ENCODE measurements at places on chromosomes 5 and 9.
A peak's percentile ranks its signal among the peaks of the same experiment; 100 is the strongest.

GRCh38 chr5:99019812-99020697 is 91.2 kb upstream of the CHD1 start:
- DNase-seq: no peak

GRCh38 chr5:76204713-76205112 is 121.5 kb downstream of the SV2C start:
- no peak for DNase-seq

- DNase-seq: peak; percentile 17
Observed at GRCh38 chr9:529731-530130, 311.8 kb upstream of the DMRT1 start.

DNA sequence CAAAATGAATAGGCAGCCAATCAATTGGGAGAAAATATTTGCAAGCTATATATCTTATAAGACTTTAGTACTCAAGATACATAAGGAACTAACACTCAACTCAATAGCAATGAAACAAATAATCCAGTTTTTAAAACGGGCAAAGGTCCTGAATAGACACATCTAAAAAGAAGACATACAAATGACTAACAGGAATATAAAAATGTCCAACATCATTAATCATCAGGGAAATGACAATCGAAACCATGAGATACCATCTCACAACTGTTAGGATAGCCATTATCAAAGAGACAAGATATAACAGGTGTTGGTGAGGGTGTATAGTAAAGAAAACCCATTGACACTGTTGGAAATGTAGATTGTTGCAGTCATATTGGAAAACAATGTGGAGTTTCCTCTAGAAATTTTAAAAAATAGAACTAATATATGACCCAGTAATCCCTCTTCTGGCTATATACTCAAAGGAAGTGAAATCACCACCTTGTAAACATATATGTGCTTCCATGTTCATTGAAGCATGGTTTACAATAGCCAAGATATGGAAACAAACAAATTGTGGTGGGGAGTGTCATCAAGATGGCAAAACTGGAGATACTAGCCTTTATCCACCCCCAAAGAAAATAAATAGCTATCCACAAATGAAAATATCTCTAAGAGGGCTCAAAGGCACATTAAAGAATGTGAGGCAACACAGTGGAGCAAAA is 13.9 kb upstream of the BTNL3 start:
- DNase-seq: no peak

DNA sequence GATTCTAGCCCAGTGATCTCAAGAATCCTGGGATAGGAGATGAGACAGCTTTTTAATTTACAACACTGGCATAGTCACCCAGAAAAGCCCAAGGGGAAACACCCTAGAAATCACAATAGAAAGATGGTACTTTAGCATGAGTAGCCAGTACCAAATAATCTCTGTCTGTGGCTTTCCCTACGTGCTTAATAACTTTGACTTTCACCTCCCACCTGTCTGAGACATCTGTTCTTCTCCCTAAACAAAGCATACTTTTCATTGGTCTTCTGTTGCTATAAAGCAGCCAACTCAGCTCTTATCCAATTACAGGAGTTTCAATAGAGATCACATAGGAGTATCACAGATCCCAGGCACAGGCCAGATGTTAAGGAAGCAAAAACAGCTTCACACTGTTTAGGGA is 10.4 kb downstream of the MARCHF3 start:
- no peak for DNase-seq

GRCh38 chr5:147673266-147673665 is 109.3 kb downstream of the JAKMIP2 start:
- no peak for DNase-seq

- DNase-seq: no peak
Observed at GRCh38 chr5:39411061-39411460, 13.7 kb downstream of the DAB2 start.

DNA sequence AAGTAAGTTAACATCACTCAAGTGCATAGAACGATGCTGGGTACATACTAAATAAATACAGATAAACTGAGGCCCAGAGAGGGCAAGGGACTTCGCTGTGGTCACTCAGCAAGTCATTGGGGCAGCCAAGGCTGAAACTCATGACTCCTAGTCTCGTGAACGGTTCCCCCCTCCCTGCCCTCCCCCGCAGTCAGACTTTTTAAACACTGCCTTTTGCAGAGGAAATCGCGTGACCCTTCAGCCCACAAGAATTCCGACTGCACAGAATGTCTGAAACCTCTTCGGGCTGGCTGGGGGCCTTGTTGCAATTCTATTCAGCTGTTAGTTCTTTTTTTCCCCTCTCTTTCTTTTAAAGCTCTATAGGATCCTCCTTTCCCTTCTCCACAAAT is 28.1 kb downstream of the NEK6 start:
- no peak for DNase-seq

DNA sequence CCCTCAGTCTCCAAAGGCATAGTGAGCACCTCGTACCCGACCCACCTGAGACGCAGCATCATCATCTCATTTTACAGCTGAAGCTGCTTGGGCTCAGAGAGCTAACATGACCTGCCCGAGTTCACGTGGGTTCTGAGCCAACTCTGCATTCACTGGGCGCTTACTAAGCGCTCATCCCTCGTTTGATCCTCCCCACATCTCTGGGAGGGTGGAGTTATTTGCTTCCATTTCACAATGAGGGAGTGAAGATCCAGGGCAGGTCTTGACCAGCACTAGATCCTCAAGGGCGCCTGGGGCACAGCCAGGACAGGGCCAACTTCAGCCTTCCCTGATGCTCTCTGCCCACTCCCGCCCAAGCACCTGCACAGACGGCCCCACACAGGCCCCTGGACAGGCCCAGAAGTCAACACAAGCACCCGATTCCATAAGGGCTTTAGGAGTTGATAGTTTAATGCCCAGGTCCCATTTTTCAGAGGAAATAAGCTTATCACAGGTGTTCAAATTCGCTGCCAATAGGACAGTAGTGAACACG is 80.8 kb downstream of the HRH2 start:
- no peak for DNase-seq

DNA sequence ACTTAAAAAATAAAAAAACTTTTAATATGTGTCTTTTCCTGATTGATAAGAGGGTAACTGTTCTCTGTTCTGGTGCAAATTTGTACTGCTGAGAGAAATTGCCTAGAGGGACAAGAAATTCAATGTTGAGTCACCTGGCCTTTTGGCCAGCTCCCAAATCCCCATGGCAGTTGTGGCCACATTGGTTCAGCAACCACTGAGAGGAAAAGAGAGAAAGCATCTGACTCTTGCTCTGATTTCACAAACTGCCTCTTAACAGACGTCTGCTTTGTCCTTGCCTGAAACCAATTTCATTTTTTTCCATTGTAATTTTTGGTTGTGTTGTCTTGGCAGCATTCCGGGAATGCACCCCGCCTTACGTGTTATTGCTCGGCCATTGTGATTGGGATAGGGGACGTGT is 42.4 kb downstream of the NTRK2 start:
- no peak for DNase-seq

DNA sequence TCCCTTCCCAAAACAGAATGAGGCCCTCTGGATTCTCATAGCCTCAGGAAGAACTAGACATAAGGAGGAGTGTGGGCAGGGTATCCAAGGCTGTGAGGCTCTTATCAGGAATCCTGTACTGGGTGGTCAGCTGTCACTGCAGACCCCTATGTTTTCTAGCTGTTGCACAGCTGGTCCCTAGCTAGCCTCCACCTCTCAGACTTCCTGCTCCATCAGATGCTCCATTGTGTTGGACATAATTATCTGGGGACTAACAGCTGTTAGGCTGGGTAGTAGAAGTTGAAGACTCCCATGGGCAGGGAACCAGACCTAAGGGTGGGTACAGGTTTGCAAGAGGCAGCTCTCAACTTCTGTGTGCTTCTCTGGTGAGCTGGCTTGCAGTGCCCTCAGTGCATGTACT is 18.4 kb downstream of the FAM219A start:
- no peak for DNase-seq

DNA sequence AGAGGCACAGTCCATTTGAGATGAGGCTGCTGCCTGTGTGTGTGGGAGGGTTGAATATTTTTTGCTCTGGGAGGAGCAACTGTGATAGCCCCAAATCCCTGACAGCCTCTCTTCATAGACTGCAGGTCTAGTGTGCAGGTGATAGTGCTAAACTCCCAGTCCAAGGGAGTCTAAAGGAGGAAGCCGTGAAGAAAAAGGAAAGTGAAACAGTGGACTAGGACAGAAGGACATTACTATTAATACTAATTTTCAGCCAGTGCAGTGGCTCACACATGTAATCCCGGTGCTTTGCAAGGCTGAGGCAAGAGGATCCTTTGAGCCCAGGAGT is 295.0 kb downstream of the PDE4D start:
- DNase-seq: no peak

DNA sequence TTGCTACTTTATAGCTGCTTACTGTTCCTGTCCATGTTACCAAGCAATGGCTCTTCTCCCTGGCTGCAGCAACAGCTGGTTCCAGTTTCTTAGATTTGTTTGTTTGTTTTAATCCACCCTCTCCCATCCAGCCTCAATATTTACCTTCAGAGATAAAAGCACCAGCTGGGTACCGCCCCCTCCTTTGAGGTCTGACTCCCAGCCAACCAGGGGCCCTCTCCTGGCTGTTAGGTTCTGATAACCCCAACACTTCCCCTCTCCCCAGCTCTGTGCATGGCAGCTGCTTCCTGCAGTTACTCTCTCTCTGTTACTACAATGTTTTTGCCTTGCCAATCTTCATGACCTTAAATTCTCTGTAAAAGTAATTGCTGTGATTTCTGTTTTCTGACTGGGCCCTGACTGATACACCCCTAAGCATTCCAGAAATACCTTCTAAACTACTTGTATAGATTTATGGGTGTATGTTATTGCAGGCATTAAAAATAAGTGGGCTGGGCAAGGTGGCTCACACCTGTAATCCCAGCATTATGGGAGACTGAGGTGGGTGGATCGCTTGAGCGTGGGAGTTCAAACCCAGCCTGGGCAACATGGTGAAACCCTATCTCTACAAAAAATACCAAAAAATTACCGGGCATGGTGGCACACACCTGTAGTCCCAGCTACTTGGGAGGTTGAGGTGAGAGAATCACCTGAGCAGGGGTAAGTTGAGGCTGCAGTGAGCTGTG is 2.6 kb upstream of the GCNT1 start:
- DNase-seq: peak; percentile 32

GRCh38 chr5:91297994-91298393 is 85.1 kb downstream of the ARRDC3 start:
- DNase-seq: no peak

GRCh38 chr9:119801311-119801710 is 432.1 kb upstream of the BRINP1 start:
- no peak for DNase-seq

DNA sequence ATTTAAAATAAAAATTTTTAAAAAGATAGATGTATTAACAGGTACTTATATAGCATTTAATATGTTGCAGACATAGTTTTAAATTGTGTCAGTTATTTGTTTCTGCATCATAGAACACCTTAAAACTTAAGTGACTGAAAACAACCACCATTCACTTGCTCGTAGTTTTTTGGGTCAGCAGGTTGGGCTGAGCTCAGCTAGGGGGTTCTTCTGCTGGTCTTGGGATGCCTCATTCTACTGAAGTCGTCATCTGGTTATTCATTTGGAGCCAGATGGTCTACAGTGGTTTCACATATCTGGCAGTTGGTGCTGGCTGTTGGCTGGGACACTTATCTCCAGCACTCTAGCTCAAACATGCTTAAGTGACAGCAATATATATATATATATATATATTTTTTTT is 29.6 kb downstream of the PSAT1 start:
- no peak for DNase-seq

DNA sequence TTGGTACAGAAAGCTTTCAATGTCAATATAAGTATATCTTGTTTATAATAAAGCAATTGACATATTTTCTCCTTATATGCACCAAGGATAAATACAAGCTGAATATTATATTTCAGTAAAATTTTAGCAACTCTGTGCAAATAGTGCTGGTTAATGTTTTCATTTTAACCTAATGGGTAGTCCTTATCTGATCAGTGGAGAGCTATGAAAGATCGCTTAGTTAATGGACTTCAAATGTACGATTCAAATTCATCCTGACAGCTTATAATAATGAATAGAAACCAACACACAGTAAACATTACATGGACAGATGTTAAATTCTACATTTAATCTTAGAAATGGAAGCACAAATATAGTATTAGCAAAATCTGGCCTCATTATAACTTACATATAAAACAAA is 1495.2 kb upstream of the C9orf72 start:
- no peak for DNase-seq

DNA sequence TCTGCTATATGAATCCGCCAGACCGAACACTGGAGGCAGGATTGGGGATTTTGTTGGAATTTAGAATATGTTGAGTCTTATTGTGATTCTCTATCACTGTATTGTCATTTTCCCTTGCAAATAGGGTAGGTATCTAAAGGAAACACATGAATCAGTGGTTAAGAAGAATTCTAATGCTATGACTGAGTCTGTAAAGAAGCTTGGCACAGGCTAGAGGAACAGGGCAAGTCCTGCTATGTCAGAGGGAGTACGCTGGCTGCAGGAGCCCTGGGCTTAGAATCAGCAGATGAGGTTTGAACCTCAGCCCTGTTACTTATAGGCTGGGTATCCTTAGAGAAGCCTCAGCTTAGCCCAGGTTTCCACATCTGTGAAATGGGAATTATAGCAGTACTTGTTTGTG is 198.1 kb downstream of the NR3C1 start:
- DNase-seq: no peak

DNA sequence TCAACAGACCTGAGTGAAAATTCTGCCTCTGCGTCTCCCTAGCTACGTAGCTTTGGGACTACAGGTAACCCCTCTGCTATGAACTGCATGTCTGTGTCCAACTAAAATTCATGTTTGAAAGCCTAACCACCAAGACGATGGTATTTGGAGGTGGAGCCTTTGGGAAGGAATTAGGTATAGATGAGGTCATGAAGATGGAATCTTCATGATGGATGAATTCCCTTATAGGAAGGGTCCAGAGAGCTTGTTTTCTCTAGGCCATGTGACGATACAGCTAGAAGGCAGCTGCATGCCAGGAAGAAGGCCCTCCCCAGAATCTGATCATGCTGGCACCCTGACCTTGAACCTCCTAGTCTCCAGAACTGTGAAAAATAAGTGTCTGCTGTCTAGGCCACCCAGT is 296.4 kb downstream of the SLIT3 start:
- no peak for DNase-seq

DNA sequence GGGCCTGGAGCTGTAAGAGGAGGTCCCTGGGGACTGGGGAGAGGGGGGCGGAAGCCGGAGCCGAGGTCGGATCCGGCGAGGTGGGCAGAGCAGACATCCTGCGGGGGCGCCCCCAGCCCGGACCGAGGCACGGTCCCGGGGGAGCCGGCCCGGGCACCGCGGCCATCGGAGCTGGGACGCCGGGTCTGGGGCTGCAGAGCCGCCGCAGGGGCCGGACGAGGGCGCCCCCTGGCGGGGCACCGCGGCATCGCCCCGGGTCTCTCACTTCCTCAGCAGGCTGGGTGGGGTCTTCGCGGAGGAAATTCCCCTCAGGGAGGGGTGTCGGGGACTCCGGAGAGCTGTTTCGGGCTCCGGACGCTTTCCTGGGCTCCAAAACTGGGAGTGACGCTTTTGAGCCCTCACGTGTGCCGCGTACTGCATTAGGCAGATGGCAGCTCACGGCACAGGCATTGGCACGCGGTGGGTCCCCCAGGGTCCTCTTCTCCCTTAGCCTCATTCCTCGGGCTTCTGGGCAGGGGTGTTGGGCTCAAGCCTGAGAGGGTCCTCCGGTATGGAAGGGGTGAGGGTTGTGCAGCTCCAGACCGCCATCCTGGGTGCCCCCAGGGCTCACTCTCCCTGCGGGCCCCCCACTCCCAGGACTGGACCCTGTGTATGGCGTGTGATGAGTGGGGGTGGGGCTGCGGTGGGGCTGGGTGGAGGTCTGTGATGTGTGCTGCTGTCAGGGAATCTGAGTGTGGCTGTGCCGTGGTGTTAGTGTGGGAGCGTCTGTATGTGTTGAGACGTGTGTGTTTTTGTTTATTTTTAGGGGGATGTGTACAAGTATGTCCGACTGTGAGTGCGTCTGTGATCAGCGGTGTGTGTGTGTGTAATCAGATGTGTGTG is 29.6 kb downstream of the LHX2 start:
- DNase-seq: no peak
